Thoracic aorta (tissue), 2 donors: ENCODE measurements at places on chromosomes 16 and 17. TPM values are rescaled to one million over a fixed set of nuclear protein-coding genes. Genes with fewer than 3 reads are reported as not detected.

DNA sequence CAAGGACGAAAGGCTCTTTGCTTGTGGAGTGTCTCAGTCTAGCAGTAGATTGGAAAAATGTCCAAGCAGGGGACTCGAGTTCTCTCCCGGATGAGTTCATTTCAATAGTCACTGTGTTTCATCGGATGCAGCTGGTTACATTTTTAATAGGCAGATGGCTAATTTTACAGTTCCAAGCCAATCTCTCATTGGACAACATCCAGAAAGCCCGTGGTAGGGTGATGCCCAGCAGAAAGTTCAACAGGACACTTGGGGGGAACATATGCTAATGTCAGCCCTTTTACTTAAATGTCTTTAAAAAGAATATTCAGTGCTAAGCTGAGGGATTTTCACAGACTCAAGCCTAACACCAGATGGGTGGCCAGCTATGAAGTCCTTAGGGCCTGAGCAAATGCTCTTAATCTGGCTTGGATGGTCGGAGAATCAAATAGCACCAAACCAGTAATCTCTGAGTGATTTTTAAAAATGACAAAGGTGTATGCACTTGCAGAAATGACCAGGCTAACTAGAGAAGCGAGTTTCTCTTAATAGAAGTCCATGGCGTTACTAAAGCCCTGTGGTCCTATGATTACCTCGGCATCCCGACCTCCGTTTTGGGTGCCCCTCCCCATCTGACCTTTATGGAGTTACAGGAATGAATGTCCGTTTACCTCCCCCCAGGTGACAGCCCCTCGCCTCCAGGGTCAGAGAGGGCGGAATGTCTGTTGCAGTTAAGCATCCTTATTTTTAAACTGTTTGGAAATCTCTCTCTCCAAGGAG is 289.2 kb upstream of the SALL1 start:
- no peak overlapping the region for H3K4me3 ChIP-seq
- no peaks in the 10 kb centered on the region for H3K4me1 ChIP-seq
- H3K36me3 ChIP-seq: no peaks in the 10 kb centered on the region

DNA sequence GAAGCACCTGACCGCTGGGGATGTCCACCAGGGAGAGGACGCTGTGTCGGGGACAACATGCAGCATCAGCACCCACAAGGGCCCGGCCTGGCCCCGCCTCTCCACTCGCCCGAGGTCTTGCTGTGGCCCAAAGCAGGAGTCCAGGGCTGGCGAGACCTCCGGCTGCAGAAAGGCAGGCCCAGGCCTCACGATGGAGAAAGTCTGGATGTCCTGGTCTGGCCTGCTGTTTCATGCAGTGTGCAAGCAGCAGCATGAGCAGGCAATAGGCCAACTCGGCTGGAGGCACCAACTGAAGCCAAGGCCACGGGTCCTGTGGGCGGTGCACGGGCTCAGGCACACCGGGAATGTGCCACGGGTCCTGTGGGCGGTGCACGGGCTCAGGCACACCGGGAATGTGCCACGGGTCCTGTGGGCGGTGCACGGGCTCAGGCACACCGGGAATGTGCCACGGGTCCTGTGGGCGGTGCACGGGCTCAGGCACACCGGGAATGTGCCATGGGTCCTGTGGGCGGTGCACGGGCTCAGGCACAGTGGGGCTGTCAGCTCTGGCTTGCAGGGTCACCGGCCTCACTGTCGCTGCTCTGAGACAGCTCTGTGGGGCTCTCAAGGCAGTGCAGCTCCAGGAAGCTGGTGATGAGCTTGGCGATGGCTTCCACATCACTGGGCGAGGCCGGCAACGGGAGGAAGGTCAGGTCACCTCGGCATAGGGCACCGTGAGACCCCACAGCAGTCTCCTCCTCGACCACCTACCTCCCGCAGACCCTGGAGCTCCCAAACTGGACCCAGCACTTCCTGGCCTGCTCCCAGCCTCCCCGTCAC is 6.9 kb downstream of the CYBC1 start:
- no peak for DNase-seq
- no peak overlapping the region for H3K4me3 ChIP-seq
- peaks cover 9% of the 10 kb centered on the region for H3K36me3 ChIP-seq

DNA sequence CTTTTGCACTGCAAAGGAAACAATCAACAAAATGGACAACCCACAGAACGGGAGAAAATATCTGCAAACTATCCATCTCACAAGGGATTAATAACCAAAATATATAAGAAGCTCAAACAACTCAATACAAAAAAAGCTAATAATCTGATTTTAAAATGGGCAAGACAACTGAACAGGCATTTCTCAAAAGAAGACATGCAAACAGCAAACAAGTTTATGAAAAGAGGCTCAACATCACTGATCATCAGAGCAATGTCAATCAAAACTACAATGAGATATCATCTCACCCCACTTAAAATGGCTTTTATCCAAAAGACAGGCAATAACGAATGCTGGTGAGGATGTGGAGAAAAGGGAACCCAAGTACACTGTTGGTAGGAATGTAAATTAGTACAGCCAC is 34.8 kb downstream of the SYNRG start:
- H3K4me1 ChIP-seq: no peaks in the 10 kb centered on the region
- H3K4me3 ChIP-seq: no peak overlapping the region
- no peaks in the 10 kb centered on the region for H3K27me3 ChIP-seq

DNA sequence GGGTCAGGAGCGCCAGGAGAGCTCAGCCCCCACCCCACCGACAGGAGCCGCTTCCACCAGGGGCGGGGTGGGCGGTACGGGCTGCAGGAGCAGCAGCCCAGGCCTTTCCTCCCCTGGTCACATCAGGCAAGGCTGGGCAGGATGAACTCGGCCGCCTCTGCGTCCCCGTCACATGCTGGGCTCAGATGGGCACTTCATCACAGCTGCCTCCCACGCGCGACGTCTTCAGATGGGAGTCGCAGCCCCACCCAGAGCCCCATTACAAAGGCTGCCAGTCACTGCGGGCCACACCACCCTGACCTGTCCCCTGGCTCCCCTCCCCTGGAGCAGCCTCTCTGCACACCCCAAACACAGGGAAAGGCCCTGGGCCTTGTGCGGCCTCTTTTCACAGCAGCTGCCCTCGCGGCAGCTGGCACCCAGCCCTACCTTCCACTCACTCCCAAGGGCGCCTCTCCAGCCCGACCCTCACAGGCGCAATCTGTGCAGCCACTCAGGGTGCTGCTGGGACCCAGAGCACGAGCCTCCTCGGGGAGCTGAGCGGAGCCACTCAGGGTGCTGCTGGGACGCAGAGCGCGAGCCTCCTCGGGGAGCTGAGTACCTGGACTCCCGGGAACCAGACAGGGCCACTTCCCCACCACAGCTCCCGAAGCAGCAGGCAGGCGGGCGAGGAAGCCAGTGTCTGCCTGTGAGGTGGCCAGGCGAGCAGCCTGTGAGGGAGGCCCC is 4.7 kb downstream of the ZNF598 start:
- no peak for DNase-seq
- no peak overlapping the region for H3K27ac ChIP-seq
- peaks cover 26% of the 10 kb centered on the region for H3K36me3 ChIP-seq
- H3K4me1 ChIP-seq: peaks cover 27% of the 10 kb centered on the region
- no peak overlapping the region for H3K4me3 ChIP-seq

- H3K4me1 ChIP-seq: peaks cover 9% of the 10 kb centered on the region
- no peak overlapping the region for H3K27ac ChIP-seq
- no peak overlapping the region for H3K4me3 ChIP-seq
- DNase-seq: no peak
- no peaks in the 10 kb centered on the region for H3K27me3 ChIP-seq
- H3K36me3 ChIP-seq: no peaks in the 10 kb centered on the region
Measured at GRCh38 chr16:87230571-87230970, 86.6 kb downstream of the C16orf95 start.

- no peaks in the 10 kb centered on the region for H3K4me1 ChIP-seq
- no peaks in the 10 kb centered on the region for H3K36me3 ChIP-seq
- no peak overlapping the region for H3K4me3 ChIP-seq
- H3K27me3 ChIP-seq: no peaks in the 10 kb centered on the region
- DNase-seq: no peak
- H3K27ac ChIP-seq: no peak overlapping the region
Measured at GRCh38 chr17:1916316-1916715, 86.5 kb downstream of the RPA1 start.

DNA sequence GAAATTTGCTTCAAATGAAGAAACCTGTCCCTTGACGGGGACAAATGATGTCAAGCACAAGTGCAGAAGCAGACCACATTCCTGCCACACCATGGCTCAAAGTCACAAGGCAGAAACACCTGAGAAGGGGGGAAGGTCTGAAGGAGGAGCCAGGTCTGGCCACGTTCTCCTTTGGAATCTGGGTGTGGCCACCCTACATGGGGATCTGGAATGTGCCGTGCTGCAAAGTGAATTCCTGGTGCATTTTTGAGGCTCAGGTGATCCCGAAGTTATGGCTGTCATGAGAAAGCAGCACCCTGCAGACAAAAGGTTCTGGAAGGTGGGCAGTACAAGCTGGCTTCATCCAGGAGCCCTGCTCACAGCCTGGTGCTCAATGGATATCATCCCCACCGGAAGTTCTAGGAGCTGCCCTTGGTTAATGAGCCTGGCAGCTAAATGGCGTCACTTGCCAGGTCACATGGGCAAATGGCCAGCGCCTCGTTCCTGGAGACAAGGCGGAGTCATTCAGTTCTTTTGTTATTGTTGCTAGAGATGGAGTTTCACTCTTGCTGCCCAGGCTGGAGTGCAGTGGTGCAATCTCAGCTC is 20.1 kb upstream of the ADCY9 start:
- H3K36me3 ChIP-seq: no peaks in the 10 kb centered on the region
- no peaks in the 10 kb centered on the region for H3K4me1 ChIP-seq
- H3K4me3 ChIP-seq: no peak overlapping the region
- H3K27ac ChIP-seq: no peak overlapping the region

DNA sequence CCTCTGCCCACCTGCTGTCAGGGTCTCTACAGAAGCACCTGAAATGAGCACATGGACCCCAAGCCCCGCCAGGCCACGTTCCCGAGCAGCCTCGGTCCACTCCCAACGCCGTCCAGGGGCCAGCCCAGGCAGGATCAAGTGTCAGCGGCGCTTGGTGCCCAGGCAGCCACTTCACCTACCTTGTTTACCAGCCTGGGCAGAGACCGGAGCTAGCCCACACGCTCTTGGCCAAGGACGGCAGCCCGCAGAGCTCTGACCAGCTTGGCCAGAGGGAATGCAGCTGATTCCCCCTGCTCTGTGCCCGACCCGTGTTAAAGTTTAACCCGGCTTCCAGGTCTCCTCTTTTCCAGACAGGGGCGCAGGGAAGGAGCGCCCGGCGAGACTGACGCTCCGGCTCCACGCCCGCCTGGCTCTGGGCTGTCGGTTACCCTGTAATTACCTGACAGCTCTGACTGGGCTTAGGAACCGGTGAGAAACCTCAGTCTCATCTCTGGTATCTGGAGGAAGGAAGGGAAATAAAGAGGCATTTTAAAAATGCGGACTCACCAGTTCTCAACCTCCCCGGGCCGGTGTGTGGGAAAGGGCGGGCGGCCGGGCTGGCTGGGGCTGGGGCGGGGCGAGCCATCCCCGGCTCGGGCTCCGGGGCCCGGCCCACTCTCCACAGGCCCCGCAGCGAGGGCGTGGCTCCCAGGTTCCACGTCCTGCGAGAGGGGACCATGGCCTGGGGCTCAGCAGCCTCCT is 4.6 kb downstream of the KIFC3 start:
- H3K36me3 ChIP-seq: peaks cover 16% of the 10 kb centered on the region
- H3K4me1 ChIP-seq: peaks cover 37% of the 10 kb centered on the region
- no peak overlapping the region for H3K4me3 ChIP-seq

DNA sequence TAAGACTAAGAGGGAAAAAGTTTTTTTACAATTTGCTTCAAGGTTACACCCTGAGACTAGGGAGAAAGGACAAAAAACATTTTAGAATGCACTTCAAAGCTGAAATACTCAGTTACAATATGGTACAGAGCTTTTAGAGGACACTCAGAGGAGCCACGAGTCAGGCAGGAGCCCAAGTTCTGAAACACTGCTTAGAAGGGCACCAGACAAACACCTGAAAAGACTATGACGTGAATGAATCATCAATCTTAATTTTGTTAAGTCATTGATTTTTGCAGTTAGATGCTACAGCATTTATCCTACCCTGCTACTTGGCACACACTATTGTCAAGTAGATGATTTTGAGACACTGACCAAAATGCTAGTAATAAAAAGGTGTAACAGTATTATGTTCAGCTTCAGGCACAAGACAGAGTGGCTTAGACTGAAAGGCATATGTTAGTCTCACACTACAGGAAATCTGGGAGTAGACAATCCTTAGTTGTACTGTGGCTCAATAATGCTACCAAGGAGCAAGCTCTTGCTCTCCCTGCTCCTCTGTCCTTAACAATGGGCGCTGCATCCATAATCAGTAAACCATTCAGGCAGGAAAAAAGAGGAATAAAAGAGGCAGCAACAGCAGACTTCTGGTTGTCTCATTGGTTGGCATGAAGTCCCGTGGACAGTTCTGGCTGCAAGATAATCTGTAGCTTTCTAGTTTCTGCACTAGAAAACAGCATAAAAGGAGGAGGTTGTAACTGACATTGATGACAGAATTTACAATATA is 151.8 kb downstream of the ABCA8 start:
- no peak overlapping the region for H3K4me3 ChIP-seq
- H3K4me1 ChIP-seq: no peaks in the 10 kb centered on the region
- no peaks in the 10 kb centered on the region for H3K27me3 ChIP-seq
- H3K36me3 ChIP-seq: no peaks in the 10 kb centered on the region
- DNase-seq: no peak

DNA sequence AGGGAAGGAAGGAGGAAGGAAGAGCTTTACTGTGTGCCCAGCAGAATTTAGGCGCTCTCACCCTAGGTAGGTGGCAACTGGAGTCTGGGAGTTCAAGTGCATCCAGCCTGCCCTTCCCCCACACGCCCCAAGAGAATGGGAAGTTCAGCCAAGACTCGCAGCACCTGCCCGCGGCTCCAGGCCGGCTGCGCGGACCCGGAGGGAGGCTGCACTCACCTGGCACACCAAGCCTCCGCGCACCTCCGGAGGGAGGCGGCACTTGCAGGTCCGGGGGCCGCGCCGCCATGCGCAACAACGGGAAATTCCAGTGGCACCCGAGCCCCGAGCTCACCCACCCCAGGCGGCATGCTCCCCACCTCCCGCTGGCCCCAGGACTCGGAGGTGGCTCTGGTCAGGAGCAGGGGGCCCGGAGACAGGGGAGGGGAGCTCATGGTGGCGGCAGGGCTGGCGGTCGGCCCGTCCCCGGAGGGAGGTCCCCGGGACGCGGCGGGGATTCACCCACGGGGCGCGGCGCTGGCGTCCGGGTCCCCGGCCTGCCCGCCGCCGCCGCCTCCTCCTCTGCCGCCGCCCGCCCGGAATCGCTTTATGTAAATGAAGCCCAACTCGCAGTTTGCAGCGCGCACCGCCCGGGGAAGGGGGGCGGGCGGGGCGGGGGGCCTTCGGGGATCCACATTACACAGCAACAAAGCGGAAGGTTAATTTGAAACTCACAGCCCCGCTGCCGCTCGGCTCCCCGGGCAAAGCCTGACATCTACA is at the start of gene ZFHX3:
TSS of gene ZFHX3 (minus strand) at position 593 of the 756 bp plus-strand sequence. CDS start 87,983 bp downstream, outside the sequence.
- H3K4me1 ChIP-seq: peaks cover 87% of the 10 kb centered on the region
- H3K36me3 ChIP-seq: no peaks in the 10 kb centered on the region
- H3K27ac ChIP-seq: peak within 1 kb of the TSS; percentile 95
- H3K27me3 ChIP-seq: no peaks in the 10 kb centered on the region
- peak within 1 kb of the TSS; percentile 89 for H3K4me3 ChIP-seq

- no peak overlapping the region for H3K4me3 ChIP-seq
- H3K27me3 ChIP-seq: no peaks in the 10 kb centered on the region
- no peaks in the 10 kb centered on the region for H3K4me1 ChIP-seq
- no peak for DNase-seq
- H3K27ac ChIP-seq: no peak overlapping the region
Measured at GRCh38 chr17:50842506-50843149, 7.2 kb downstream of the WFIKKN2 start.

TM4SF5 gene
- not detected for total RNA-seq

IGFALS gene
- 0.54 TPM for total RNA-seq

KLHL10 gene
- total RNA-seq: not detected

SLC16A6 gene
- 1.2 TPM for total RNA-seq

EXOC3L1 gene
- 0.68 TPM for total RNA-seq

NPIPA5 gene
- 28.6 TPM for total RNA-seq

MRPL10 gene
- 25.8 TPM for total RNA-seq

TAT gene
- total RNA-seq: not detected

TRPV3 gene
- 0.56 TPM for total RNA-seq

IFT20 gene
- total RNA-seq: 38.4 TPM

KRT31 gene
- not detected for total RNA-seq
